ENCODE measurements at places on chromosomes 11 and 22. TPM values are rescaled to one million over a fixed set of nuclear protein-coding genes. Genes with fewer than 3 reads are reported as not detected.

The IFITM1 gene
- total RNA-seq = 20.9 TPM

The KLHDC7B gene
- total RNA-seq = 2.4 TPM

The DEFB131B gene
- total RNA-seq = not detected

The TNNI2 gene
- not detected for total RNA-seq

The MAPK8IP2 gene
- total RNA-seq = 1.1 TPM

The TIGD3 gene
- not detected for total RNA-seq

The SCN3B gene
- total RNA-seq = not detected

The KCNK4 gene
- total RNA-seq = not detected

The SLC5A12 gene
- 0.09 TPM for total RNA-seq

The OR52H1 gene
- 0.81 TPM for total RNA-seq

The PRSS23 gene
- 410 TPM for total RNA-seq

The SLC17A6 gene
- total RNA-seq = not detected

The IGSF9B gene
- 1.7 TPM for total RNA-seq

The CDCA5 gene
- 19.3 TPM for total RNA-seq

The MMP13 gene
- not detected for total RNA-seq

The MMP7 gene
- total RNA-seq = not detected

The GGT1 gene
- 1.1 TPM for total RNA-seq

The CCDC116 gene
- total RNA-seq = 0.25 TPM

The PACSIN2 gene
- total RNA-seq = 48.3 TPM

The MMP8 gene
- not detected for total RNA-seq

The ANO1 gene
- not detected for total RNA-seq

The TENM4 gene
- total RNA-seq = 26.4 TPM

The BARX2 gene
- not detected for total RNA-seq

The DEUP1 gene
- not detected for total RNA-seq

The GAB2 gene
- total RNA-seq = 13.7 TPM

The MIAT gene
- 0.72 TPM for total RNA-seq

All from fibroblast of the aortic adventitia (primary cell).